Liver (tissue), 10 donors: ENCODE measurements at places on chromosomes 7 and 10.

DNA sequence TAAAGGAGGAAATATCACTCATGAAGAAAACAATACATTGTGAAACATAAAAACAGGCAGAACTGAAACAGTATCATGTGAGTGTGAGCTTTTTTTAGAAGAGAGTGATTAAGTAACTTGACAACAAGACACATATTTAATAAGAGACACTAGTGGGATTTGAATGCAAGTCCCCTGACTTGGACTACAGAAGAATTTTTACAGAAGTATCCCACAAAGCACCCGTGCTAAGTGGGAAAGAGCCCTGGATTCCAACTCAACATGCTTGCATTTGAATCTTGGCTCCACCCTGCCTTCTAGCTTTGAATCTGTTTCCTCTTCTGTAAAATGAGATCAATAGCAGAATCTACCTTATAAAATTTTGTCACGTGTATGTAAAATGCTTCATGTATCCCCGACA is 166.2 kb downstream of the ZNF365 start:
- no peaks in the 10 kb centered on the region for H3K27me3 ChIP-seq
- no peaks in the 10 kb centered on the region for H3K4me1 ChIP-seq
- H3K36me3 ChIP-seq: no peaks in the 10 kb centered on the region
- H3K4me3 ChIP-seq: no peak overlapping the region
- no peak overlapping the region for H3K27ac ChIP-seq

- H3K27ac ChIP-seq: no peak overlapping the region
- no peaks in the 10 kb centered on the region for H3K4me1 ChIP-seq
- no peak overlapping the region for H3K4me3 ChIP-seq
- no peaks in the 10 kb centered on the region for H3K36me3 ChIP-seq
- no peaks in the 10 kb centered on the region for H3K27me3 ChIP-seq
These were observed 490.0 kb upstream of the PHF14 start for GRCh38 chr7:10483671-10484070.

DNA sequence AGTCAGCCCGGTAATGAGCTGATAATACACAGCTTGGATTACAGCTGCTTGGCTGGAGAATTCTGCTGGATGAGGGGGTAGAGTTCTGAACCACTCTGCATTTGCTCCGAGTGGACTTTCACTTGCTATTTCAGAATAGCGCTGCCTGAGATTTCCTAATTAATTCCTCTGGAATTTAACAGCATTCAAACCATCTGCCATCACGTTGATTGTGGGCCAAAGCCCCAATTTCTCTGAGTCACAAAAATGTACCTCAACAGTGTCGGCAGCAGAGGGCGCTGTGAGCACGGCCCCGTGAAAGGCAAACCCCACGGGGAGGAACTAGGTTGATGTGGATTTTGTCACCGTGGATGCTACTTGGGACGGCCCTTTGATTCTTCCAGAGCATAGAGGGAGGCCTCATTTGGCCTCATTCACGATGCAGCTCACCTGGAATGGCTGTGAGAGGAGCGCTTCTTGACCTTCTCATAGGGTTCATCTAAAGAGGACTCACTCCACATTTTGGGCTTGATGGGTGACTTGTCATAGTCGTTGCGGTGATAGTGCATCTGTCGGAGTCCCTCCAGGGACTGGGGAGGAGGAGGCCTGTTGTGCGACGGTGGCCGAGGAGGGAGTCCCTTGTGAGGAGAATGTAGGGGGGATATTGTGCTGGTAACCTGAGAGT is 73.3 kb downstream of the PRPF18 start:
- DNase-seq: peak; percentile 73
- no peak overlapping the region for H3K27ac ChIP-seq
- H3K27me3 ChIP-seq: no peaks in the 10 kb centered on the region
- H3K4me1 ChIP-seq: no peaks in the 10 kb centered on the region
- H3K4me3 ChIP-seq: no peak overlapping the region

- no peaks in the 10 kb centered on the region for H3K36me3 ChIP-seq
- H3K27ac ChIP-seq: no peak overlapping the region
- no peaks in the 10 kb centered on the region for H3K4me1 ChIP-seq
- H3K4me3 ChIP-seq: no peak overlapping the region
- no peaks in the 10 kb centered on the region for H3K27me3 ChIP-seq
- no peak for DNase-seq
These were observed 82.9 kb downstream of the KIAA1549 start for GRCh38 chr7:138898255-138898654.

GRCh38 chr10:24826009-24826408 is 102.3 kb upstream of the ARHGAP21 start:
- H3K36me3 ChIP-seq: no peaks in the 10 kb centered on the region
- H3K27ac ChIP-seq: no peak overlapping the region
- no peak overlapping the region for H3K4me3 ChIP-seq
- no peaks in the 10 kb centered on the region for H3K4me1 ChIP-seq
- DNase-seq: no peak

- no peak overlapping the region for H3K4me3 ChIP-seq
- H3K27me3 ChIP-seq: no peaks in the 10 kb centered on the region
- H3K27ac ChIP-seq: no peak overlapping the region
- no peaks in the 10 kb centered on the region for H3K4me1 ChIP-seq
- no peaks in the 10 kb centered on the region for H3K36me3 ChIP-seq
- no peak for DNase-seq
These were observed 12.6 kb downstream of the VIM start for GRCh38 chr10:17240616-17241015.

DNA sequence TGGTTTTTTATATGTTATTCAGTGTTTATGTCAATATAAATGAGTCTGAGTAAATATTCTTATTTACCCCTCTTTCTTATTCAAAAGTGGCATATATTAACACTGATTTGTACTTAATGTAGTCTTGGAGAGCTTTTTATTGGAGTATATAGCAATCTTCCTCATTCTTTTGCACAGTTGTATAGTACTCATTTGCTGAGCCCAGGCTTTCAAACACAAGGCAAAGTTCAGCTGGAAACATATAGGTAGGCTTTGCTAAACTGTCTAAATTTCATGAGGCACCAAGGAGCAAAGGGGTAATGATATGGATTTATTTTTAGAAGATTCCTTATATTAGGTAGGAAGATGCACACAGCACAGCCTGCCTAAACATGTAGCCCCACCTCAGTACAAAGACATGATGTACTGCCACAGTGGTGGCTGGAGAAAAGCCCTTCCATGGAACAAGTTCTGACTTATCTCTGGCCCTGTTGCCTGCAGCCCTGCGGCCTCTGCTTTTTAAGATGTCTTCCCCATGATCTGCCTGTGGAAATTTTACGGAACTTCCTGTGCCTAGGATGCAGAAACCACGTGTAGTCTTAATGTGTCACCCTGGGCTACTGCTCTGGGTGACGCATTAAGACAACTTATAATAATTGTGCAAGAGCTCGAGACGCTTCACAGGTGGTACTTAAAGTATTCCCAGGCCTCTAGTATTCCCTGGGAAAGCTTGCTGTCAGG is 9.6 kb upstream of the PDCD4 start:
- no peak for DNase-seq
- H3K27ac ChIP-seq: no peak overlapping the region
- H3K27me3 ChIP-seq: no peaks in the 10 kb centered on the region
- H3K4me1 ChIP-seq: peaks cover 26% of the 10 kb centered on the region
- H3K36me3 ChIP-seq: no peaks in the 10 kb centered on the region
- H3K4me3 ChIP-seq: no peak overlapping the region
